ENCODE measurements at places on chromosomes 11 and 22. TPM values are rescaled to one million over a fixed set of nuclear protein-coding genes. Genes with fewer than 3 reads are reported as not detected.

Gene TRPM5
- total RNA-seq: not detected

Gene FIBIN
- not detected for total RNA-seq

Gene KRTAP5-2
- total RNA-seq: not detected

Gene APLNR
- not detected for total RNA-seq

Gene GTPBP1
- 92.8 TPM for total RNA-seq

Gene DDI1
- total RNA-seq: not detected

Gene NPTXR
- total RNA-seq: 1.3 TPM

Gene C22orf31
- total RNA-seq: not detected

DNA sequence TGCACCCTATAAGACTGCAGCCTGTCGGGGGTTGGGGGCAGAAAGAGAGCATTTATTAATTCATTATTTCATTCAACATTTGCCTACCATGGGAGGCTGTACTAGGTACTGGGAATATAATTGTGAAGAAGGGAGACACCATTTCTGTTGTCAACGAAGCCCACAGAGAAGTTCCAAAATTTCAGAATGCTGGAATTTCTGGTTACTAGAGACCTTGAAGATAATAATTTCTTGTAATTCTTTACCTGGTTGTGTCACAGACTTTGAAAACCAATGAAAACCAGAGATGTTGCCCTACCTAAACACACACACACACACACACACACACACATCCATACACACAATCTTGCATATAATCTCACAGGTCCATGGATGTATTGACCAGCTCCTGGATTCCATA lies 30.1 kb downstream of the CD44 start:
- no peak overlapping the region for H3K4me3 ChIP-seq
- peak overlapping the region; percentile 98 for H3K27ac ChIP-seq
- no peak for DNase-seq
- H3K36me3 ChIP-seq: peaks cover 62% of the 10 kb centered on the region
- peaks cover 100% of the 10 kb centered on the region for H3K4me1 ChIP-seq
- H3K27me3 ChIP-seq: no peaks in the 10 kb centered on the region

GRCh38 chr22:28817064-28817463 lies 16.7 kb upstream of the XBP1 start:
- peaks cover 16% of the 10 kb centered on the region for H3K36me3 ChIP-seq
- no peaks in the 10 kb centered on the region for H3K27me3 ChIP-seq
- no peak for DNase-seq
- H3K4me1 ChIP-seq: peaks cover 42% of the 10 kb centered on the region

DNA sequence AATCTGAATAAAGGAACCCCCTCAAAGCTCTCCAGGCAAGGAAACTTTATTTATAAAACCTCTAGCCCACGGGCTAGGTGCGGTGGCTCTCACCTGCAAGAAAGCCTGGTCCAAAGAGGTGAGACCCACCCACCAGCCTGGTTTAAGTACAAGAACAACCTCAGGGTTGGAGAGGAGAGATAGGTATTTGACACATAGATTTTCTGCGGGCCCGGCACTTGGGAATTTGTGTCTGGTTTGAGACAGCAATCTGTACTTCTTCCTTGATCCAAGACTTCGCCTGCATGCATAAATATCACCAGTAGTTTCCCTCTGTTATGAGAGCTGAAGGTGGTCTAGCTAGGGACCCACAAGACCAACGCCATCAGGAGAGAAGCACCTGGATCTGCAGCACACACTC lies 73.2 kb upstream of the CAPRIN1 start:
- H3K4me3 ChIP-seq: no peak overlapping the region
- DNase-seq: no peak
- no peaks in the 10 kb centered on the region for H3K4me1 ChIP-seq

- H3K36me3 ChIP-seq: no peaks in the 10 kb centered on the region
- no peak overlapping the region for H3K27ac ChIP-seq
- no peak for DNase-seq
- no peak overlapping the region for H3K4me3 ChIP-seq
Measured at GRCh38 chr22:33139937-33140336, 81.8 kb upstream of the SYN3 start.

GRCh38 chr22:31602259-31602952 lies 59.6 kb downstream of the PISD start:
- DNase-seq: no peak
- H3K27me3 ChIP-seq: no peaks in the 10 kb centered on the region
- peaks cover 38% of the 10 kb centered on the region for H3K36me3 ChIP-seq
- H3K4me1 ChIP-seq: no peaks in the 10 kb centered on the region

- peaks cover 18% of the 10 kb centered on the region for H3K4me1 ChIP-seq
- no peaks in the 10 kb centered on the region for H3K27me3 ChIP-seq
- H3K4me3 ChIP-seq: no peak overlapping the region
- H3K27ac ChIP-seq: no peak overlapping the region
Measured at GRCh38 chr11:78313181-78313795, 104.3 kb downstream of the GAB2 start.

DNA sequence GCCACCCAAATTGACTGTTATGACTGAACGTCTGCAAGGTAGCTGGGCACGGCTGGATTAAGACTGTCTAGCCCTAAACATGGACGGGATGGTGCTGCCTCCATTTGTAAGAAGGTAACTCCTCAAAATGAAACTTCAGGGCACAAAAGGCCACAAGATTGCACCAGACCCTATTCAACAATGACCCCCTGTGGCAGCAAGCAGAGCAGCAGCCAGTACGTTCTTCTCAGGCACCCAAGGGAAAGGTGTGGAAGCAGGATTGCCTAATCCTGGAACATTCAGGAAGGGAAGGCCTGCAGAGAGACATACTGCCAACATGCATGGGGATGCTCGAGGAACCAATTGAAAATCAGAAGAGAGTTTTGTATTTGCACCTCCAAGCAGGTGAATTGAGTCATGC lies 4.5 kb upstream of the TBX10 start:
- H3K27me3 ChIP-seq: no peaks in the 10 kb centered on the region
- H3K4me3 ChIP-seq: no peak overlapping the region
- H3K36me3 ChIP-seq: no peaks in the 10 kb centered on the region
- H3K27ac ChIP-seq: no peak overlapping the region
- DNase-seq: no peak

DNA sequence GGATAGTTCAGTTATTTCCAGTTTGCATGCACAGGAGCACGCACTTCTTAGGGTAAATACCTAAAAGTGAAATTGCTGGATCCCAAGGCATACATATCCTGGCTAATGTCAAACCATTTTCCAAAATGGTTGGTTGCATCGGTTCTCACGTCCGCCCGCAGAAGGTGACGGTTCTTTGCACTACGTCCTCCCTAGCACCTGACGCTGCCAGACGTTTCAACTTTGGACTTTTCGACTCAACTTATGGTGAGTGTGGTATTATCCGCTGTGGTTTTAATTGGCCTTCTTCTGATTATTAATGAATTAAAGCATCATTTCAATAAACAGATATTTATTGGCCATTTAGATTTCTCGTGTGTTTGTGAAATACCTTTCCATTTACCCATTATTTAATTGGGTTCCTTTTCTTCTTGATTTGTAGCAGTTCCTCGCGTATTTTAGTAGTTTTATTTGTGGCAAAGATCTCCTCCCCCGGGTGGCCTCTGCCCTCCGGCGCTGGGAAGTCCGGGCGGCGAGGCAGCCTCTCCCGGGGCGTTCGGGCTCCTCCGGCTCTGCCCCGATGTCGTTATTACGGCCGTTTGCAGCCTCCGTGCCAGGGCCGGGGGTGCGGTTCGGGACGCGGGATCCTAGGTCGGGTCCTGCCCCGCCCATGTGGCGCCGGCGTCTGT lies at the start of gene JHY:
JHY (plus strand) TSS at position 571 of the 668 bp plus-strand sequence. CDS start 3,091 bp downstream, outside the sequence.
- H3K4me1 ChIP-seq: peaks cover 33% of the 10 kb centered on the region
- H3K27me3 ChIP-seq: peaks cover 6% of the 10 kb centered on the region
- H3K36me3 ChIP-seq: peaks cover 8% of the 10 kb centered on the region

- no peak overlapping the region for H3K27ac ChIP-seq
- DNase-seq: no peak
- no peaks in the 10 kb centered on the region for H3K27me3 ChIP-seq
- H3K4me1 ChIP-seq: no peaks in the 10 kb centered on the region
- no peak overlapping the region for H3K4me3 ChIP-seq
- H3K36me3 ChIP-seq: no peaks in the 10 kb centered on the region
Measured at GRCh38 chr11:122330279-122330965, 214.4 kb upstream of the BLID start.

DNA sequence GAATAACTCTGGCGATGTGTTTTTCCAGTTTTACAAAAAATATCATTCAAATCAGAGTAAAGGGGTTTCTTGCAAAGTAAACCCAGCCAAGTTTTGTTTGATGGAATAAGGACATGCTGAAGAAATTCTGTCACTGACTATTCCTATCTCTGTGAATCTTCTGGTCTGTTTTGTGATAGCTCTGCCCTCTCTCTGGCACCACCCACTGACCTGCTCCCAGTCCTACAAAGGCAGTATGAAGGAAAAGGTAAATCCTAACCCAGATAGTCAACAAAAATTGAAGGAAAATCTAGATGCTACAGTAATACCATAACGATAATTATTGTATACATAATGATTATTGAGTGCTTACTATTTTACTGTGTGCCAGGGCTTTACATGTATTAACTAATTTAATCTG lies 76.3 kb upstream of the TP53AIP1 start:
- no peaks in the 10 kb centered on the region for H3K27me3 ChIP-seq
- no peak for DNase-seq
- H3K4me1 ChIP-seq: peaks cover 31% of the 10 kb centered on the region
- H3K4me3 ChIP-seq: no peak overlapping the region
- H3K36me3 ChIP-seq: no peaks in the 10 kb centered on the region

DNA sequence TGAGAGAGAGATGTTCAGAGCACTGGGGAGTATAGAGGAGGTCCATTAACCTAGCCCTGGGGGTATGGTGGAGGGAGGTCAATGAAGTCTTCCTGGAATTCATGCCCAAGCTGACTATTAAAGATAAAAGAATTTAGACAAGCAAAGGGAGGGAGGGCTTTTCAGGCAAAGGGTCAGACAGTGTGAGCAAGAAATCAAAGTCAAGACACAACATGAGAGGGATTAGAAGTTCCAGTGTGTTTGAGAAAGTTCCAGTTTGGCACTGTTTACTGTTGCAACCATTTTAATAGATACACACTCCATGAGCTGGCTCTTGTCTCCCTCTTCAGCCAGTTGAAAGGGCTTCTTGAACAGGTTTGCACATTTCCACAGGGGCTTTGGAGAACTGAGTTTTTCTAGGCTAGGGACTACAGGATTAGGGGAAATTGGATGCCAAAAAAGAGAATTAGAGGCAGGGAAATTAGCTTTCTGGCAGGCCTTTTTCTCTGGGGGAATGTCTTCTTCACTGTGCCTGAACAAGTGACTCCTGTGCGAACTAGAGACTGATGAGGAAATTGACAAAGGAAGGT lies 14.7 kb upstream of the NNMT start:
- no peaks in the 10 kb centered on the region for H3K36me3 ChIP-seq
- no peak overlapping the region for H3K27ac ChIP-seq
- no peak overlapping the region for H3K4me3 ChIP-seq
- no peaks in the 10 kb centered on the region for H3K4me1 ChIP-seq
- peaks cover 15% of the 10 kb centered on the region for H3K27me3 ChIP-seq

DNA sequence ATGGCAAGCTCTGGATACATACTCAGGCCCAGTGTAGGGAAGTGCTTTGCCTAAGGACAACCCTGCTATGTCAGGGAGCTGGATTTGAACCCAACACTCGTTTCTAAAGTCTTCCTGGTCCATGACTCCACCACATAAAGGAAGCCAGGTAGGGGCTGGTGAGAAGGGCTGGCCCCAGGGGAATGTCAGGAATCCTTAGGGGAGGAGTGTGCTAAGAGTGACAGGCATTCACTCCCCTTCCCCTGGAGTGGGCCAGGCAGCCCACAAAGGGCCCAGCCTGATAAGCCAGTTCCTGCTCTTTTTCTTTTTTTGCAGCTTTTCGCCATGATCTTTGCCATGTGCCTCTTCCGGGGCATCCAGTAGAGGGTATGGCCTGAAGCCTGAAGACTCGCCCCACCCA lies 21.9 kb downstream of the TP53I11 start:
- H3K27me3 ChIP-seq: no peaks in the 10 kb centered on the region
- H3K4me1 ChIP-seq: no peaks in the 10 kb centered on the region
- H3K36me3 ChIP-seq: no peaks in the 10 kb centered on the region
- DNase-seq: no peak
- H3K27ac ChIP-seq: no peak overlapping the region

DNA sequence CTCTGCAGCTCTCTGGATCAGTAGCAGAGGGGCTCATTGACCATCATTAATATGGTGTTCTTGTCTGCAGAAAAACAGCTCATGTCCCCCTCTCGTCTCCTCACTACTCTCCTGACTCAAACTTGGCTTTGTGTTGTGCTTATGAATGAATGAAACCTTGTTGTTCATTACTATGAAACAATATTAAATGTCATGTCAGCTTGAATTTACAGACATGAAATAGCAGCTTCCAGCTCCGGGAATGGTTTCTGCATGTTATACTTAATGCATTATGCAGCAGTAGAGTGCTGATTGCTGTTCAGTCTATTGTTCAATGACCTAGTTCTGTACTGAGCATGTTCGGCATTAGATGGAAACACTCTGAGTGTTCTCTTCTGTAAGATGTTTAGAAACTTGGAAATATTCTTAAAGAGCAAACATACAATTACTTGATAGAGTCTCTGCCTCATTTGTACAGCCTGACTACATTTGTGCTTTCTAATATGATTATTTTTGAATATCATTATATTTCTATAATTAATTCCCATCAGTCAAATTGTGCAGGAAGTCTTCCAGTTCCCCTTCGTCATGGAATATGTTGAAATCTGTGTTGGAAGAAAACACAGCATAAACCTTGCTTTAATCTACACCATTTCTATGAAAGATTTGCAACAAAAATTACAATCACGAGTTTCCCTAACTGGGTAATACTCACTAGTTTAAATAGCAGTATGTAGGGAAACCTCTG lies 340.4 kb downstream of the SOX6 start:
- no peak for DNase-seq
- no peak overlapping the region for H3K27ac ChIP-seq
- H3K4me3 ChIP-seq: no peak overlapping the region
- no peaks in the 10 kb centered on the region for H3K4me1 ChIP-seq

- peaks cover 8% of the 10 kb centered on the region for H3K4me1 ChIP-seq
- no peak overlapping the region for H3K27ac ChIP-seq
- DNase-seq: no peak
- no peaks in the 10 kb centered on the region for H3K27me3 ChIP-seq
- no peaks in the 10 kb centered on the region for H3K36me3 ChIP-seq
- H3K4me3 ChIP-seq: no peak overlapping the region
Measured at GRCh38 chr11:67561971-67562619, 21.5 kb upstream of the GSTP1 start.

DNA sequence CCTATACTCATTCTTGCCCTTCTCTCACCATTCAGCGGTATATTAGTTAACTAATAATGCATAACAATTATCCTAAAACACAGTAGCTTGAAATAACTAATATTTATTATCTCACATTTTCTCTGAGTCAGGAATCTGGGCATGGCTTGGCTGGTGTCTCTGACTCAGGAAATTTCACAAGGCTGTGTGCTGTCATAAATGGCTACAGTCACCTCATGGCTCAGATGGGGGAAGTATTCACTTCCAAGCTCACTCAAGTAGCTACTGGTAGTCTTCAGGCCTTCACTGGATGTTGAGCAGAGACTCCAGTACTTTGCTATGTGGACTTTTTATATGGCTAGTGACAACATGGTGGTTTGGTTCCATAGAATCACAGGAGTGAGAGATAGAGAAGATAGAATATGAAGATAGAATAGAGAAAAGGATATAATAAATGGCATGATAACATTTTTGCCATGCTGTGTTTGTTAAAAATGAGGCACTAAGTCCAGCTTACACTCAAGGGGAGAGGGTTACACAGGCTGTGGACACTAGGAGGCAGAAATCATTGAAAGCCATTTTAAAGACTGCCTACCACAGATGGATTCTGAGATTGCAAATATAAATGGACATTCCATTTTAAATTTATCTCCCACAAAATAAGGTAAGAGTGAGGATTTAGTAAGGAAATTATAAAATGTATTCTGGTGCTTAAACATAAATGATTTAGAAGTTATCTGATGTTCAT lies 997.8 kb upstream of the CHORDC1 start:
- no peaks in the 10 kb centered on the region for H3K27me3 ChIP-seq
- no peak overlapping the region for H3K27ac ChIP-seq
- no peaks in the 10 kb centered on the region for H3K4me1 ChIP-seq
- H3K36me3 ChIP-seq: no peaks in the 10 kb centered on the region
- DNase-seq: no peak
